ENCODE measurements at places on chromosomes 3 and 15.

- no peak for DNase-seq
These were observed 530.2 kb downstream of the SOX2 start for GRCh38 chr3:182241766-182242488.

- DNase-seq, result no peak
These were observed 25.5 kb upstream of the TMOD3 start for GRCh38 chr15:51803965-51804364.

- no peak for DNase-seq
These were observed 36.0 kb downstream of the TM4SF4 start for GRCh38 chr3:149510480-149510879.

GRCh38 chr3:190260301-190260700, 61.9 kb downstream of the CLDN1 start:
- DNase-seq, result no peak

- no peak for DNase-seq
These were observed 25.7 kb downstream of the DNAH12 start for GRCh38 chr3:57518276-57518915.

- no peak for DNase-seq
These were observed 38.2 kb downstream of the FOXP1 start for GRCh38 chr3:71545330-71545729.

DNA sequence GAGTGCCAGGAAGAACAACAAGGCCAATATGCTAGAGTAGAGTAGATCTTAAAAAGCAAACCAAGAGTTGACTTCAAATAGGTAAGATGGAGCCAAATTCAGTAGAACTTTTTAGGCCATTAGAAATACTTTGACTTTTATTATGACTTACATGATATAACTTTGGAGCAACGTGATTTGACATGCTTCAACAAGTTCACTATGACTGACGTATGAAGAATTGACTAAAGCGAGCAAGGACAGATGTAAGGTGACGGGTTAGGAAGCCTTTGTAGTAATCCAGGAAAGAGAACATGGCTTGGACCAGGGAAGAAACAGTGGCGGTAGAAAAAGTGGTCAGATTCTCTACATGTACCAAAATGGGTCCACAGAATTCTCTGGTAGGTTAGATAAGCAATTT, 4.9 kb upstream of the ZNF385D start:
- no peak for DNase-seq

GRCh38 chr3:41208507-41209220, 9.4 kb downstream of the CTNNB1 start:
- DNase-seq, result no peak

- no peak for DNase-seq
These were observed 45.6 kb downstream of the TMEM266 start for GRCh38 chr15:76105391-76105790.

GRCh38 chr15:79003301-79003700, 58.5 kb upstream of the CTSH start:
- DNase-seq, result no peak

DNA sequence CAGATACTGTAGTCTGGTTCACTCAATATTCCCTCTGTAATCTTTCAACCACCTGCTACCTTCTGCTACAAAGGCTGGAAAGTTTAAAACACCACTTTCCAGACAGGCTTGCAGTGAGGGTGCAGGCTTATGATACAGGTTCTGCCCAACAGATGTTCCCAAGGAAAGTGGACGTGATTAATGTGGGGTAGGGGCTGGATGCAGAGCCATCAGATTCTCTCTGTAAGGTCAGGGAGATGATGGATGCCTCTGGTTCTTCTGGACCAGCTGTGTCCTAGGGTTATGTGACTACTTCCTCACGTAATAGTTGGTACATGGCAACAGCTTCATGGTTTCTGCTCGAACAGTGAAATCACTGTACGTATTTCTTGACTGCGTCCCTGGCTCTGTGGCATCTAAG, 11.1 kb downstream of the GPR176 start:
- DNase-seq, result no peak

- no peak for DNase-seq
These were observed 53.5 kb downstream of the MSL2 start for GRCh38 chr3:136142592-136142991.

GRCh38 chr15:52567871-52568600, 794 bp downstream of the ARPP19 start:
- no peak for DNase-seq

DNA sequence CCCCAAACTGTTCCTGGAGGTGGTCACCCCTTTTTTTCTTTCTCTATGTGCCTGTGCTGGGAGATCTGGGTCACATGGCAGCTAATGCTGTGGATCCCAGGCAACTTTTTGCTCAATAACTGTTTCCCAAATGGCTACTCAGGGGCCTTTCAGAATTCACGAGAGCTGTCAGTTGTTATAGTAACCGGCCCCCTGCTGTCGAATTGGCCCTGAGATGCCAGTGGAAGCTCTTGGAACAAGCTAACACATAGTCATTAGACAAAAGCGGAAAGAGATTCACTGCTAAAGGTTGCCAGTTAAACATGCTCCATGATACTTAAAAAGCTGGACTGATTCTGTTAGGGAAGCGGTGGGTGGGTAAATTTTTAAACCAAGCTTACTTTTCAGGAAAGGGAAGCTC, 144.1 kb downstream of the FEZF2 start:
- DNase-seq, result no peak

GRCh38 chr3:73815966-73816365, 191.2 kb upstream of the PDZRN3 start:
- no peak for DNase-seq

- no peak for DNase-seq
These were observed 7.8 kb upstream of the SUMF1 start for GRCh38 chr3:4474683-4475490.

- no peak for DNase-seq
These were observed 6.4 kb downstream of the ASTE1 start for GRCh38 chr3:131020122-131020693.

DNA sequence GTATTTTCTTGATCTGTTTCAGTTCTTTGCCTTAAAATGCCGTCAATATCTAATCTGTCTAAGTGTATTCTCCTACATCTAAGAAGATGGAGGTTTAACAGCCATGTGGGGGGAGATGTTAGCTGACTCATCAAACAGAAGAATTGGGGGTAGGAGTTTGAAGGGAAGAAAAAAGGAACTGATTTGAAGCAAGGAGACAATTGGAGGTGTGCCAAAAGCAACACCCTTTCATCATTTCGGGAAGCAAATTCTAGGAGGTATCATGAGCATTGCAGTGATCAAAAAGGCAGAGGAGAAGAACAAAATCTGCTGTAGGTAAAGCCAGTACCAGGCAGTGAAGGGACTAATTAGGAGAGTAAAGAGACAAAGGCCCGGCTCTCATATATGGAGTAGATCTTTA, 337.3 kb upstream of the TBC1D5 start:
- no peak for DNase-seq

GRCh38 chr3:157445857-157446256, 9.2 kb downstream of the PTX3 start:
- DNase-seq, result no peak

- DNase-seq, result no peak
These were observed 43.7 kb downstream of the FAM3D start for GRCh38 chr3:58622892-58623291.

- DNase-seq, result no peak
These were observed 30.9 kb downstream of the PLSCR1 start for GRCh38 chr3:146513386-146514051.

DNA sequence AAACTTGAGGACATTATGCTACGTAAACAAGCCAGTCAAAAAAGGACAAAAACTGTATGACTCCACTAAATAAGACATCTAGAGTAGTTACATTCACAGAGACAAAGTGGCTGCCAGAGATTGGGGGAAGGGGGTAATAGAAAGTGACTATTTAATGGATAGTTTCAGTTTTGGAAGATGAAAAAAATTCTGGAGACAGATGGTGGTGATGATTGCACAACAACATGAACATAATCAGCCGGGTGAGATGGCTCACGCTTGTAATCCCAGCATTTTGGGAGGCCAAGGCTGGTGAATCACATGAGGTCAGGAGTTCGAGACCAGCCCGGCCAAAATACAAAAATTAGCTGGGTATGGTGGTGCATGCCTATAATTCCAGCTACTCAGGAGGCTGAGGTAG, 40.6 kb downstream of the DPP8 start:
- DNase-seq, result no peak

DNA sequence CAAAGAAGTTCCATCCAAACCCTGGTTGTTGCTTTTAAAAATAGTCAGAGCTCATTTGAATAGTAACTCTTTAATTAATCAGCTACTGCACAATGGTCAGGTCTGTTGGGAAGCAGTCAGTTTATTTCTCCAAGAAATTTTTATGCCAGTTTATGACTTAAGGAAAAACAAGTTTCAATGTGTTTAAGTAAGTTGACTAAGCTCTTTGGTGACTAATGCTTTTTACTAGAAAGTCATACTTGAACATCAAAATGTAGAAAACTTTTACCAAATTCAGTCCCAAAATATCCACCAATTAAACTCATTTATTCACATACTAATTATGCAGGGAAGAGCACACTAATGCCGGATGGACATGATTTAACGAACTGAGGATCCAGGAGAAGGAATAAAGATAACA, 22.1 kb downstream of the PRICKLE2 start:
- DNase-seq, result no peak

GRCh38 chr3:57041674-57042073, 18.8 kb upstream of the SPATA12 start:
- no peak for DNase-seq

DNA sequence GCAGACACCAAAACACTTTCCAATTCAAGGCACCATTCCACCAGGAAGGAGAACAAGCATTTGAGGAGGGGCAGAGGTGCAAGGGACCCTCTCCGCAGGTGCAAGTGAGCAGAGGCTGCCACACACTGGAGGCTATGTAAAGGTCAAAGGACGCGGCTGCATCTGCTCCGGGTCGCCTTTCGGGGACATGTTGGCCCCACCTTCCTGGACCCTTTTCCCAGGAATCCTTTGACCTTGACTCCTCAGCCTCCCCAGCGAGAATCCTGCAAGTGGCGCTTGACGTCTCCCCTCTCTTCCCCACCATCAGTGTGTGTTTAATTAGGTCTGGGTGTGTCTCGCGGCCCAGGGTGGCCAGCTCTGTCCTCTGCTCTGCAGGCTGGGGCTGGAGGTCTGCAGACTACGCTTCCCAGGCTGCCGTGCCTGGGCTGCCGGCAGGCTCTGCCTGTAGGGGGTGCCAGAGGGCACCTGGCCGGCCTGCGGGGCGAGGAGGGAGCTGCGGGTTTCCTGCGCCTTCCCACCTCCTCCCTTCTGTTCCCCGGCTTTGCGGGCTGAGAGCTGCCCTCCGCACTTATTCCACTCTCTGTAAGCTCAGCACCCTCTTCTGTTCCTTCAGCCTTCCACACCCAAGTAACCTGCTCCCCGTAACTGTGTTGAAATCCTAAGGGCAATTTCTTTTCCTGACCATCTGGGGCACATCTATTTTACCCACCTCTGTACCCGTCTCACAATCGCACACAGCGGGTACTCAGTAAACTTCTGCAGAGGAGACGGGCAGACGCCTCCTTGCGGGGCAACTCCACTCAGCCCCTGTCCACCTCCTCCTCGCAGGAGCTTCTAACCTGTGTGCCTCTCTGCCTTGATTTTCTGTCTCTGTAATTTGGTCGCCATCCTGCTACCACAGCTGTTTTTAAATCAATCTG, 129.8 kb downstream of the NSMCE3 start:
- DNase-seq, result no peak

DNA sequence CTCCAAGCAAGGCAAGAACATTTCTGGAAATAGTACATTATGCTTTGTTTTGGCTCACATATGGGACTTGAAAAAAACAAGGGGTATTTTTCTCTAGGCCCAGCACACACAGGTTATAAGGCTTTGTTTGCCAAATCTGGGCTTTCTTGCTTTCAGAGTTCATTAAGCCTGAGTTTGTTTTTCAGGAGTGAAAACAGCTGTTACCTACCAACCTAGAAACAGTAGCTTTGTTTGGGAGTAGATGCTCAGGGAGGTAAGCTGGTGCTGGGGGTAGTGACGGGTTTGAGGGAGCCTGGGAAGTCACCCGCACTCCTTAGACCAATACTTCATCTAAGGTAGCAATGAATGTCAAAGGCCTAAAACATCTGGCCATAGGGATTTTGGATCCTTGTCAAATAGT, 241.2 kb downstream of the KBTBD8 start:
- DNase-seq, result no peak

DNA sequence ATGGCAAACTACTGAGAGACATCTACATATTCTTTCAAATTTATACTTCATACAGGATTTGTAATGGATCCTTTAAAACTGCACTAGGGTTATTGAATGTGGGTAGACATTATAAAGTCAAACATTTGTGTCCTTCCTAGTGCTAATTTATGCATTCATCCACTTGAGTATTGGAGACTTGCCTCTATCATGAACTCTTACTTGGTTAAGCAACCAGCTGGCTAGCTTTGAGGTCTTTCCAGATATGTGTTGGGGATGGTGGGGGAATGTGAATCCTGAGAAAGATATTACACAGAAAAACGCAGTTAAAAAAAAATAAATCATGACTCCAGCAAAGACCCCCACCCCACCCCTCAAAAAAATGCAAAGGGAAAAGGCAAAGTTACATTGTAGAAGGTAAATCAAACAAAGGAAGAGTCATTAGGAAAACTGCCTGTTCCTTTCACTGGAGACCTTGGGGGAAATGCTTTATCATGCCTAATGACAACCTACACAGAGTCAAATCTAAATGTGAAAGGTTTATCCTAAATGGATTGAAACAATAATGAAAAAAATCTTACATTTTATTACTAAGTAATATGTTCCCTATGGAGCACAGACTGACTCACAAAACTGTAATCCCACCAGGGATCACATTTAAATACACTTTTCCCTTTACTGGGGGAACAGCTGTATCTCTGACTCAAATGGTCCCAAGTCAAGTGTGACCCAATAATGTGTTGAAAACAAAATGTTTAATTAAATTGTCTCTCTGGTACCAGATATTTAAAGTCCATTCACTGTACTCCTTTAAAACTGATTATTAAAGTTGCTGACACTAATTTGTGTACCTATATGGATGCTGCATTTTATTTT, 522.3 kb downstream of the ROBO1 start:
- DNase-seq, result no peak

DNA sequence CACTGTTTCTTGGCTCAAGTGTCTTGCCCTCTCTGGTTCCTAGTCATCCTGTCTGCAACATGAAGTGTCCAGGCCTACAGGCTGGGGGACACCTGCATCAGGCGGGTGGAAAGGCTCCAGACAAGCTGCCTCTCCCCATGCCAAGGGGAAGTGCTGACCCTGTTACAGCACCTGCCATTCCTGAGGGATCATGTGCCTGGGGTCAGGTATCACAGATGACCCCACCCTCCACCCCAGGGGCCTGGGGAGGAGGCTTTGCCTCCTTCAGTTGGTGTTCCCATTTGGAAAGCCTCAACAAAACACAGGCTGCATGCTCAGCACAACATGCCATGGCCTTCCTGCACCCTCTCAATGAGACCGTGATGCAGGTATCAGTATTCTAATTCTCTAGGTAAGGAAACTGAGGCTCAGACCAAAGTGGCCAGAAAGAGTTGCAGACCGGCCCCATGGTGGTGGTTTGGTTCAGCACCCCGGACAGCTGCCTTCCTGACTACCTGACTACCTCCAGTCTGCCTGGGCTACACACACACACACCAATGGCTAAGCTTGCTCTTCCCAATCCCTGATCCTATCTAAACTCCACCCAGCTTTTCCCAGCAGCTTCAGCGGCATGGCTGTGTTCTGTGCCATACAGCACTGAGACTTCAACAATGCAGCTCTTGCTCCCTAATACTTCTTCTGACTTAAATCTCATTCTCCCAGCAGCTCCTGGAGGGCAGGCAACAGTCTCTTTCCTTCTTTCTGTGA, 69.7 kb upstream of the LINGO1 start:
- DNase-seq, result no peak

GRCh38 chr3:16697443-16698147, 92.4 kb upstream of the DAZL start:
- DNase-seq, result no peak

GRCh38 chr15:31262143-31262530, 64.5 kb upstream of the KLF13 start:
- DNase-seq, result no peak
